H1 (cell line): ENCODE measurements at places on chromosomes 7 and 10.

DNA sequence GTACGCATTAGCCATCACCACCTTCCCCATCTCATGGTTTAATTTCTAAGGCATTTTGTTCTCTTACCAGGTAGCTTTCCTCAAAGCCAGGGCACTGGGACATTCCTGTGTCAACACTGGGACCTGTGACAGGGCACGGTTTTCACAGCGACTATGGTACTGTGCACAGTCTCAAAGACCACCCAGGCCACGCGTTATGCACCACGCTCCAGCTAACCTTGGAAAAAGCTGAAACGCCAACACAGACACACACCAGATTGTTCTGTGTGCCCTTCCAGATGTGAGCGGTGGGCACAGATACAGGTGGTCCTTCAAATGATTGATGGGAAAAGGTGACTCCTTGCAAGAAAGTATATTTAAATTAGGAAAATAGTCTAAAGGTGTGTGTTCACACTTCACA is 337.3 kb downstream of the WDR37 start:
- DNase-seq, result no peak

GRCh38 chr10:33377658-33378025 is 43.2 kb upstream of the NRP1 start:
- no peak for DNase-seq

GRCh38 chr7:30503274-30504212 is 1.1 kb downstream of the GGCT start:
- DNase-seq, result no peak

GRCh38 chr10:61627266-61627665 is 35.5 kb upstream of the CABCOCO1 start:
- no peak for DNase-seq

GRCh38 chr7:150845421-150845861 is 6.9 kb upstream of the AOC1 start:
- no peak for DNase-seq

GRCh38 chr7:64685091-64685490 is 19.2 kb downstream of the ZNF107 start:
- DNase-seq, result no peak

GRCh38 chr7:3446786-3447185 is 145.7 kb downstream of the SDK1 start:
- no peak for DNase-seq

- no peak for DNase-seq
Measured at GRCh38 chr10:79102498-79102874, 33.7 kb downstream of the ZMIZ1 start.

GRCh38 chr7:128121711-128122530 is 90.7 kb upstream of the LRRC4 start:
- DNase-seq, result no peak

DNA sequence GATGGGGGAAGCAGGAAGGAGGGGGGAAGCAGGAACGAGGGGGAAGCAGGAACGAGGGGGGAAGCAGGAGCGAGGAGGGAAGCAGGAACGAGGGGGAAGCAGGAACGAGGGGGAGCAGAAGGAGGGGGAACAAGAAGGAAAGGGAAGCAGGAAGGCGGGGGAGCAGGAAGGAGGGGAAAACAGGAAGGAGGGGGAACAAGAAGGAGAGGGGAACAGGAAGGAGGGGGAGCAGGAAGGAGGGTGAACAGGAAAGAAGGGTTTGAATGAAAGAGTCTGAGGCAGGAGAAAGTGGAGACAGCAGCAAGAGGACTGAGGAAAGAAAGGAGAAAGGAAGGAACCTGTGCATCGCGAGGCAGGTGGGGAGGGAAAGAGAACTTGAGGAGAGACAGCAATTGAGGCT is 256.6 kb downstream of the PTEN start:
- no peak for DNase-seq

- no peak for DNase-seq
Measured at GRCh38 chr10:58372607-58373441, 12.4 kb upstream of the TFAM start.

DNA sequence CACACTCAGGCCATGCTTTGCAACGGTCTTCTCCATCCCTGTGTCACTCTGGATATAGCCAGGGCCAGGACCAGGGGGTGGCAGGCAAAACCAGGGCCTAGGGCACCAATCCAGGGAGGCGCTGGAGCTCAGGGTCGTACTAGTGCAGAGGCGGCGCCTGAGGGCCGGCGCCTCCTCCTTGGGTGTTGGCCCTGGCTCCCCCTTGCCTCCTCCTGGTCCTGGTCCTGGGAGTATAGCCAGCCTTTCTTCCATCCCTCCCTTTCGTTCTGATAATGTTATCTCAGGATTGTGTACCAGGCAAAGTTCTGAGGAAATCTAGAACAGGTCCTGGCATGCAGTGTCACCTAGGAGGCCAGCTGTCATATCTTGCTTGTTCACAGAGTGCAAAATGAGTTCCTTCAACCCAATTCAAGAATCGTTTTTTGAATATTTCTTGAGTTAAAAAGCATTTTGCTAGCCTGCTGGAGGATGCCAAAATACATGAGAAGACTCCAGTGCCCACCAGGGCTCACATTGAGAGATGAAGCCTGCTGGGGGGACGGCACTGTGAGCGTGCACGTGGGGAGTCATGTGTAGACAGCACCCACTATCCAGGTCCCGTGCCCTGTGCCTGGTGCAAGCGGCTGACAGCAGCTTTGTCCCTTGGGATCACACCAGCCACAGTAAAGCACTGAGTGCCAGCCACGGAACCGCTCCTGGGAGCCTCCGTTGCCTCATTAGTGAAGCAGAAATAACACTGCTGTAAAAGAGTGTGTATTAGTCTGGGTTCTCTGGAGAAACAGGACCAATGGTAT is 106.9 kb upstream of the C7orf33 start:
- DNase-seq, result no peak

- no peak for DNase-seq
Measured at GRCh38 chr7:132240262-132240661, 336.0 kb downstream of the PLXNA4 start.

DNA sequence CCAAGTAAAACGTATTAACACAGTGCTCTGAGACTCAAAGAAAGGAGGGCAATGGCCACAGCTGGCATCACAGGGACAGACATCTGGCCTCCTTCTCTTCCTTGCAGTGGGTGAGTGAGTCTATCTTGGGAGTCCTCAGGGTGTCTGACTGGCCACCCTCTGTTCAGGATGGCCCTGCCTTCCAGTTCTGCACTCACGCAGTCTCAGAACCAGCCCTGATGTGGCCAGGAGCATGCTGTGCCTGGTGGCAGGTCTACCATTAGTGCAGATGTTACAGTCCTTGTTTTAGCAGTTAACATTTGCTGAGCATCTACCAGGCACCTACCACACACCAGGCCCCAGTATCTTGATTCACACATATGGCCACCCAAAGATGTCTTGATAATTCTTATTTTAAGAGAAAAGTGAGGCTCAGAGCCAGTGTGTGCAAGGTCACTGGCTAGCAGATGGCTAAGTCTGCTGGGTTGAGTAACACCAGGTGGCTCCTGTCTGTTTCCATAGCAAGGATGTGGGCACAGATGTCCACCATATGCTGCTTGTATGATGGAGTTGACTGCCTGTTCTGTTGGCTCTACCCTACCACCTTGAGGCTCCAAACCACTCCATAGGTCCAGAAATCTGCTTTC is 23.2 kb upstream of the ARHGAP22 start:
- DNase-seq, result no peak

- DNase-seq, result no peak
Measured at GRCh38 chr10:74855027-74855426, 28.6 kb downstream of the KAT6B start.
